Posterior vena cava (tissue), 2 donors: ENCODE measurements at places on chromosomes 1 and 21. TPM values are rescaled to one million over a fixed set of nuclear protein-coding genes. Genes with fewer than 3 reads are reported as not detected.

Gene SH2D5
- 0.14 TPM for total RNA-seq

Gene CD53
- total RNA-seq = 30.2 TPM

Gene LIPI
- total RNA-seq = not detected

Gene PTGER3
- 15.6 TPM for total RNA-seq

Gene TMEM269
- not detected for total RNA-seq

DNA sequence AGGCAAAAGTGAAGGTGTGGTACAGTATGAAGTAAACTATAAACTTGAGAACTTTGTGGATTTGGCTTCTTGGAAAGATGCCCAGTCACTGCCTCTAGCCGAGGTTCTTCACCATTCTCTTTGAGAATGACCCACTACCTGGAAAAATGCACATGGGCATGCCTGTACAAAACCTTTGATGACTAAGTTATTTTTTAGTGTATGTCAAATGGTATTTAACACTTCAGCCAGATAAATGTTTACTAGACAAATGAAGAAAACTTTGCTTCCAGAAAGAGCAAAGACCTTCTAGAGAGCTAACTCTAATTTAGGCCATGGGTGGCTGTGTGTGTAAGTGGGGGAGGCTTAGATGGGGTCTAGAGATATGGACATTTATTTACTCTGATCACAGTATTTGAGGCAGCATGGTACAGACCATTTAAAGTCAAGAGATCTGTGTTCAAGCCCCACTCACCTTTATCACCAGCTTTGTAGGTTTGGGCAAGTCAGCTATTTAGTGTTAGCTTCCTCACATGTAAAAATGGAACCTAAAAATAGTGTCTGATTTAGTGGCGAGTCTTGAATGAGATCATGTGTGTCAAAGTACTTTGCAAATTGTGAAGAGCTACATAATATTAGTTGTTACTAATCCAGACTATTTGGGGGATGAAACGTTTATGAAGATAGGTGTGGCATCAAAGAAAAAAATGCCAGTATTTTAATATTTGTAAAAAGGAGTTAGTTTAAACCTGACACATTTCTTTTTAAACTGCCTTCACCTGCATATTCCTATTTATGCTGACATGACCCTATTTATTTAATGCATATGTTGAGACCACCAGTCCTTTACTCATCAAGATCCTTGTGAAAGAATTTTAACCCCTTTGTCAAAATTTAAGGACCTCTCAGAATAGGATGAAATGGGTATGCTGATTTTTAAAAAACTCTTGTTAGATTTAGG is 20.2 kb downstream of the NFYC start:
- no peak for DNase-seq

DNA sequence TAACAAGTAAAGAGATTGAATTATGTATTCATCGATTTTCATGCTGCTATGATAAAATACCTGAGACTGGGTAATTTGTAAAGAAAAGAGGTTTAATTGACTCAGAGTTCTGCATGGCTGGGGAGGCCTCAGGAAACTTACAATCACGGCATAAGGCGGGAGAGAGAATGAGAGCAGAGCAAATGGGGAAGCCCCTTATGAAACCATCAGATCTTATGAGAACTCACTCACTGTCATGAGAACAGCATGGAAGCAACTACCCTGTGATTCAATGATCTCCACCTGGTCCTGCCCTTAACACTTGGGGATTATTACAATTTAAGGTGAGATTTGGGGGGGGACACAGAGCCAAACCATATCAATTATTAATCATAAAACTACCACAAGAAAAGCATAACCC is 3.3 kb upstream of the GBP3 start:
- no peak for DNase-seq

DNA sequence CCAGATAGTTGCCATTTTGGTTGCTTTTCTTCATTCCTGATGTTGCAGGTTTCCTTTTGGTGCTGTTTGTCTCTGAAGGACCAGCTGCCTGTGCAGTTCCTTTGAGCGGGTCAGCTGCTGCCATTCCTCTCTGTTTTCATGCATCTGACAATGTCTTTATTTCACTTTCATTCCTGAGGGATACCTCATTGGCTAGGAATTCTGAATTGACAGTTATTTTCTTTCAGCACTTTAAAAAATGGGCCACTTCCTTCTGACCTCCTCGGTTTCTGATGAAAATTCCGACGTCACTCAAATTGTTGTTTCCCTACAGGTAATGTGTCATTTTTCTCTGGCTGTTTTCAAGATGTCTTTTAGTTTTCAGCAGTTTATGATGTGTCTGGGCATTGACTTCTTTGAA is 24.8 kb downstream of the CCSAP start:
- DNase-seq = no peak

- DNase-seq = no peak
Measured at GRCh38 chr1:91234181-91234580, 170.5 kb downstream of the HFM1 start.

DNA sequence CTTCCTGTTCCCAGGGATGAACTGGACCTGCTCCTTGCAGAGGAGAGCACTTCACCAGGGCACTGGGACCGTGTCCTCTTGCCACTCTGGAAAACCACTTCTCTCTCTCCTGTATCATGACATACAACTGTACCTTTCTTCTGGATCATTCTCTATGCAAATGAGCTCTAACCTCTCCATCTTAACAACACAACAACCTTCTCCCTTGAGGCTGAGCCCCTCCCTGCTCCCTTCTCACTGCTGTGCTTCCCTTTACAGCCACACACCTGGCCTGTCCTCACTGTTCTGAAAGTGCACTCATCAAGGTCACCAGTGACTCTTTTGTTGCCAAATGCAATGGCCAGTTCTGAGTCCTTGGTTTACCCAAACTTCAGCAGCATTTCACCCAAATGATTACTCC is 54.5 kb upstream of the MRPS6 start:
- DNase-seq = no peak

DNA sequence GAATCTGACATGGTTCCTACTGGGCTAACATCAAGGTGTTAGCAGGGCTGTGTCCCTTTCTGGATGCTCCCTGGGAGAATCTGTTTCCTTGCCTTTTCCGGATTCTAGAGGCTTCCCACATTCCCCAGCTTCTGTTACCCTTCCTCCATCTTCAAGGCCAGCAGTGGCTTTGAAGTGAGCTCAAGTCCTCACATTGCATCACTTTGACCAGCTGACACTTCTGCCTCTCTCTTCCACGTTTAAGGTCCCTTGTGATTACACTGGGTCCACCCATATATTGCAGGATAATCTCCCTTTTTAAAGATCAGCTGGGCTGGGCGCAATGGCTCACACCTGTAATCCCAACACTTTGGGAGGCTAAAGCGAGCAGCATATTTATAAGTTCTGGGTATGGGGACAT is 33.1 kb downstream of the CNST start:
- DNase-seq = no peak

DNA sequence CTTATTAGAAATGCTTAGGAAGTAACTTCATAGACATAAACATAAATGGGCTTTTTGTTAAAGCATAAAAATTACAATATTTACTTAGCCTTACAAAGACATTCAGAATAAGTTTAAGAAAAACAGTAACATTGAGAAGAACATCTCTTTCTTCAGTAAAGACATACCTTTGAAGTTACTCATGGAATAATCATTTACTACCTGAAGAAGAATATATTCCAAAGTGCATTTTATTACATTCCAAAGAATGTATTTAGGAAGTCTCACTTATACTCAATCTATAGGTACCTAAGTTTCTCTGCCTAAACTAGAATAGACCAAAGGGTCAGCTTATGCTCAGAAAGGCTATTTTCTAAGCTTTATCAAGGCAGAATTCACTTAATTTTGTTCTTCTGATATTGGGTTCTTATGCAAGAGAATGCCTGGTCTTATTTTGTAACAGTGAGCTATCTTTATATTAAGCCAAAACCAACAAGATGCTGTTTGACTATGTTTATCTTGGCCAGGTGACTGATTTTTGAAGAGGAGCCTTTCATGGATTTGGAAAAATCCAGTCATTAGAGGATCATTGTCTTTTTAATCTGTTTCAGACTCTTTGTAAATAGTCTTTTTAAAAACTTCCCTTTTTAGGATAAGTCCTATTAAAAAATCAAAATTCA is 110.1 kb downstream of the OLFML2B start:
- DNase-seq = no peak

- no peak for DNase-seq
Measured at GRCh38 chr1:209829716-209830115, 1.9 kb downstream of the UTP25 start.

DNA sequence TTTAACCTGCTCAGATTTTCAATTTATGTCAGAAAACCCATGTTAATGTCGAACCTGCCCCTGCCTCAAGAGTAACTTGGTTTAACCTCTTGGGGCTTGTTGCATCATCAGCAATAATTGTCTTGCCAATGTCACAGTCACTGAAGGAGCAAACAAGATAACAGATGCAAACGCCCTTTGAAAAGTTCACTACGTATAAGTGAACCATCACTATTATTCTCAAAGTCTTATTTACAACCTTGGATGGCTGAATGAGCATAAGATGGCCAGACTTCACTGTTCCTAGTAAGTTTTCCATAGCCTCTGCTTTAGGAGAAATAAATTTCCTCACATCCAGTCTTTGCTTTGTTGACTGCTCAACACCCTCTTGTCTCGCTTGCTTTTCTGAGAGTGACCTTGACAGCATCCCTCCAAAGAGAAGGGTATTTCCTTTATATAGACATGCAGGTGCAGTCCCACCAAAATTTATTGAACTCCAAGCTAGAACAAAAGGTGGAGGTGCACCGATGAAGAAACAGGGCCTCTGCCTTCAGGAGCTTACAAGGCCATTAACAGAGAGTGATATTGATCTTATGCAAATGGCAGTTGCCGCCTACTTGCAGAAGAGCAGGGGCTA is 749 bp upstream of the LRIG2 start:
- no peak for DNase-seq

DNA sequence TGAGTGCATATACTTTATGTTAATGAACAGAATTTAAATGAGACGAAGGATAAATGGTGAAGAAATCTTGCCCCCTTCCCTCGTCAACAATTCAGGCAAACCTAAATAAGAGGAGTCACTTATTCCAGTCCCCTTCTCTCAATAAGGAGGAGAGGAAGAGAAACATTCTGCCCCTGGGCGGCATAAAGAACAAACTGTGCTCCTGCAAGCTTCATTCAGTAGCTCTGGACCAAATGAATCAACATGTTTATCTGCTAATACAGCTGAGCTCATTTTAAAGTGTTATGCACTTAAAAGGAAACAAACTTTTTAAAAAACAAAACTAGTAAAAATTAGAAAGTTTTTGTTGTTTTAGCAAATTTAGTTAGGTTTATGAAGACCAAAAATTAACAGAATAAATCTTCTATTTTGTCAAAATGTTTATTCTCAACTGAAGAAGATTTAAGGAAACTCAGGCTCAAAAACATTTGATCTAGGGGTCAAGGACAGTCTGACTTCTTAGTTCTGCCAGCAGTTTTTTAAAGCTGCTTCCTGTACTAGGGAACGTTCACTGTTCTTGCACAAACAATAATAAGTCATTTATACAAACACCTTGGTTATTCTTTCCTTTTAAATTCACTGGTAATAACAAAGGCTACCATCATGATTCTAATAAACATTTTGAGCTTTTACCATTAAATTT is 58.3 kb downstream of the AKT3 start:
- no peak for DNase-seq
